ENCODE measurements at places on chromosomes 3 and 15. TPM values are rescaled to one million over a fixed set of nuclear protein-coding genes. Genes with fewer than 3 reads are reported as not detected.
A peak's percentile ranks its signal among the peaks of the same experiment; 100 is the strongest.

DNA sequence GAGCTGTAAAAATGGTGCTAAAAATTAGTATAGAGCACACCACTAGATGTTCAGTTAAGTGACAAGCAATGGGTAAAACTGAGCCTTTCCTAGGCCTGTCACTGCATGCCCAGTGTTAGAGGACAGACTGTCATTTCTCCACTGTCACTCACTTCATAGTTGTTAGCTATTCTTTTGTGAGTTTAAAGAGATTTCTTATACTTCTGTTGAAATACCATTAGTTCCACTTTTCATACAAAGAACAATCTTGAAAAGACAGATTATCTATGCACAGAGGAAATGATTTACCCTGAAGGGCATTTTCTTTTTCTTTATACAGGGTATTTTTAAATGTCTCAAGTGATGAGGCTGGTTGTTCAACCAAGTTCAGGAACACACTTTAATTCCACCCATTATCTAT, 28.3 kb upstream of the CHMP2B start:
- DNase-seq = no peak

DNA sequence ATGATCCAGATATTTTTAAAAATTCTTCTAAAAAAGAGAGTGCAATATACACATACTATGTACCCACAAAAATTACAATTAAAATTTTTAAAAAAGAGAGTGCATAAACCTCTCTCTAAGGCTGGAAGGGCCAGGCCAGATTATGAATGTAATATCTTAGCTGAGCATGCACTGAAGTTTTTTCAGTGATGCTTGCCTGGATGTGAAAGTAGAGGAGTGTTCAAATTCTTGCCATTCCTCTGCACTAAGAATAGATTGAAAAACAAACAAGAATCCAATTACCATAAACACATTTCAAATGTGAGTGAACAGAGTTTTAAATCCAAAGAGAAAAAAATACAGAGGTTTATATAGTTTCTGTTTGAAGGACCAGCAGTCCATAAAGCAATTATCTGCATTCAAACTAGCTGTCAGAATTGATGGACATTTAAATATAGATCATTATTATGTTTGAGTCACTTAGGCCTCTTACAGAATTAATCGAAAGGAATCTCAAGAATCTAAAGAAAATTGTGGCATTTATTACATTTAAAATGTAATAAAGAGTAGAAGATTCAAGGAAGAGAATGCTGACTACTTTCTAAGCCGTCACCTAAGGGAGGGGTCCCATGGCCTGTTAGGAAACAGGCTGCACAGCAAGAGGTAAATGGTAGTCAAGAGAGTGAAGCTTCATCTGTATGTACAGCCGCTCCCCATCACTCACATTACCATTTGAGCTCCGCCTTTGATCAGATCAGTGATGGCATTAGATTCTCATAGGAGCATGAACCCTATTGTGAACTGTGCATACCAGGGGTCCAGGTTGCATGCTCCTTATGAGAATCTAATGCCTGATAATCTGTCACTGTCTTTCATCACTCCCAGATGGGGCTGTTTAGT, 159.3 kb upstream of the MDFIC2 start:
- DNase-seq = peak; percentile 6

DNA sequence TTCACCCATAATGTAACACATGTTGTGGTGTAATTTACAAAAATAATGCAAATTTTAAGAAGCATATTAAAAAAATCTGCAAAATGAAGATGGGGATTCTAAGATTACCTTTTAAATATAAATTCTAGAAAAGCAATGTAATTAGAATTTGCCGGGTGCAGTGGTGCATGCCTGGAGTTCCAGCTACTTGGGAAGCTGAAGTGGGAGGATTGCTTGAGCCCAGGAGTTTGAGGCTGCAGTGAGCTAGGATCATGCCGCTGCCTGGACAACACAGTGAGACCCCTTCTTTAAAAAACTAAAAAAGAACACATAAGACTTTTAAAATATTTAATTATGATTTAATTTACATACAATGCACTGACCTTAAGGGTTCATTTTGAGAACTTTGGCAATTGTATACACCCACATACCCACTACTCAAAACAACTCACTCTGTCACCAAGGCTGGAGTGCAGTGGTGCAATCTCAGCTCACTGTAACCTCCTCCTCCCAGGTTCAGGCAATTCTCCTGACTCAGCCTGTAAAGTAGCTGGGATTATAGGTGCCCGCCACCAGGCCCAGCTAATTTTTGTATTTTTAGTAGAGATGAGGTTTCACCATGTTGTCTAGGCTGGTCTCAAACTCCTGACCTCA, 134.0 kb upstream of the TBL1XR1 start:
- no peak for DNase-seq

Gene IL17RE
- polyA plus RNA-seq = 2.0 TPM

DNA sequence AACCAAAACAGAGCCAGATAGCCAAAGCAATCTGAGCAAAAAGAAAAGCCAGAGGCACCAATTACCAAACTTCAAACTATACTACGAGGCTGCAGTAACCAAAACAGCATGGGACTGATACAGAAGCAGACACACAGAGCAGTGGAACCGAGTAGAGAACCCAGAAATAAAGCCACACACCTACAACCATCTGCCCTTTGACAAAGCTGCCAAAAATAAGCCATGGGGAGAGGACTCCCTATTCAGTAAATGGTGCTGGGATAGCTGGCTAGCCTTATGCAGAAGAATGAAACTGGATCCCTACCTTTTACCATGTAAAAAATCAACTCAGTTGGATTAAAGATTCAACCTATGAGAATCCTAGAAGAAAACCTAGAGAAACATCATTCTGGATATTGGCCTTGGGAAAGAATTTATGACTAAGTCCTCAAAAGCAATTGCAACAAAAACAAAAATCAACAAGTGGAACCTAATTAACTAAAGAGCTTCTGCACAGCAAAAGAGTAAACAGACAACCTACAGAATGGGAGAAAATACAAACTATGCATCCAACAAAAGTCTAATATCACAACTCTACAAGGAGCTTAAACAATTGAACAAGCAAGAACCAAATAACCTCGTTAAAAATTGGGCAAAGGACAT, 95.1 kb downstream of the APBA2 start:
- no peak for DNase-seq

Gene B4GALT4
- 32.6 TPM for polyA plus RNA-seq

- no peak for DNase-seq
Measured at GRCh38 chr15:87935583-87935982, 321.0 kb downstream of the NTRK3 start.

Gene EIF4E3
- polyA plus RNA-seq = 2.5 TPM

GRCh38 chr15:67564968-67565345, 22.5 kb downstream of the MAP2K5 start:
- DNase-seq = no peak

DNA sequence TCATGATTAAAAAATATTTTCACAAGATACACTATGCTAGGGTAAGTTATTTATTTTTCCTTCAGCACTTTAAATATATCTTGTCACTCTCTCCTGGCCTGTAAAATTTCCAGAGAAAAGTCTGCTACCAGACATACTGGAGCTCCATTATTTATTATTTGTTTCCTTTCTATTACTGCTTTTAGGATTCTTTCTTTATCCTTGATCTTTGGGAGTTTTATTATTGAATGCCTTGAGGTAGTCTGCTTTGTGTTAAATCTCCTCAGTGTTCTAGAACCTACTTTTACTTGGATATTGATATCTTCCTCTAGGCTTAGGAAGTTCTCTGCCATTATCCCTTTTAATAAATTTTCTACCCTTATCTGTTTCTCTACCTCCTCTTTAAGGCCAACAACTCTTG, 142.0 kb upstream of the TGFBR2 start:
- DNase-seq = no peak

DNA sequence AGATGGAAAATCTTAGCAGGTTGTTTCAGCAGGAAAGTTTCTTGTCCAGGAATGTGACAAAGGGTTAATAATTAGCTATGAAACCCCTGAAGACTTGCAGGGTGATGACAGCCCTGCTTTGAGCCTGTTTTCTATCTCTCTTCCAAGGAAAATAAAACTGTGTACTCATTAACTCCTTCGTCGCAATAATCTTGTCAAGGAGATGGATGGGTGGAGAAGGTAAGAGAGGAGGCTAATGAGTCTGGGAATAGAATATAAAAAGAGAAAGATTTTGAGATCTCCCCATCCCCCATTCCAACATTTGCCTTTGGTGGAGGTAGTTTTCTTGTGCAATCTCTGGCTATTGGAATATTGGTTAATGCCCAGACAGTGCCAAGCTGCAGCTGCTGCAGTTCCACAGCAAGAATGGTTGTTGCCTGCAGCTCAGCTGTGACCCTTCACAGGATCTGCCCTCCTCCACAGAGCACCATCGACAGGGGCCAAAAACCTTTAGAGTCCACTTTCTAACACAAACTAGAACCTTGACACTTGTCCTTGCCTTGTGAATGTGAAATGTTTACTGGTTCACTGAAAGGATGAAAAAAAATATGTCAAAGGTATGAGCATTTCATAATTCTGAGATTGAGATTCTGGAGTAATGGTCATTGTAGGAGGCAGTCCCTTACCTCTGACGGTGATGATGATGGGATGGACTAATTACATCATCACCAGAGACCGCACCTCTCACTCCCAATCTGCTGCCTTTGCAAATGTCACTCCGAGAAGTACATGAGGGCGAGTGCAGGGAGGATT, 4.2 kb upstream of the LRIG1 start:
- DNase-seq = no peak

DNA sequence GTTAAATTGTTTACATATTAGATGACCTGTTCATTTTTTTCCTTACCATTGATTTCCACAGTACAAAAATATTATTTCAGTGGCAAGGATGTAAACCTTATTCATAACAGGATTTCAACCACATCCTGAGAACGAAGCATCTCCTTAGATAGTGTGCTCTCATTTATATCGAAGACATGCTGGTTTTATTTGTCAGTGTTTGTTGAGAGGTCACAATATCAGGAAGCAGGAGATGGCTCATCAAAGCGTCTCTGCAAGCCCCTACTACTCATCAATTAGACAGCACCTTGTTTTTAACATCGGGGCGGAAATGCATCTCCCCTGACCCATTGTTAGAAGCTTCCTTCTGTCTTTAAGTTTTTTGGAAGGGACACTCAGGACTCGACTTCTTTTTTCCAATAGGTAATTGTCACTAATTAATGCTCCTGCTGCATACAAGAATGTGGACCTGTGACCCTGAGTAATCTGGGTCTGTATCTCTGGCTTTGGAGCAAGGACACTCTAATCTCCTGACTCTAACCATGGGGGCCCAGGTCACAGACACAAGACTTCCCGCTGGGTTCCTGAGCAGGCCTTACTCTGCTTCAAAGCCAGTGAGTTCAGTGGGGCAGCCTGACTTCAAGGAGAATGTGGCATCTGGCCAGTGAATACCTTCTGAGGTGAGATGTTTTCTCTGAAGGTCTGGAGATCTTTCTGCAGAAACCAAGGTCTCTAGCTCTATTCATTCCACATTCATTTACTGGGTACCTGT, 50.3 kb downstream of the MECOM start:
- no peak for DNase-seq

Gene GABRR3
- polyA plus RNA-seq = not detected

DNA sequence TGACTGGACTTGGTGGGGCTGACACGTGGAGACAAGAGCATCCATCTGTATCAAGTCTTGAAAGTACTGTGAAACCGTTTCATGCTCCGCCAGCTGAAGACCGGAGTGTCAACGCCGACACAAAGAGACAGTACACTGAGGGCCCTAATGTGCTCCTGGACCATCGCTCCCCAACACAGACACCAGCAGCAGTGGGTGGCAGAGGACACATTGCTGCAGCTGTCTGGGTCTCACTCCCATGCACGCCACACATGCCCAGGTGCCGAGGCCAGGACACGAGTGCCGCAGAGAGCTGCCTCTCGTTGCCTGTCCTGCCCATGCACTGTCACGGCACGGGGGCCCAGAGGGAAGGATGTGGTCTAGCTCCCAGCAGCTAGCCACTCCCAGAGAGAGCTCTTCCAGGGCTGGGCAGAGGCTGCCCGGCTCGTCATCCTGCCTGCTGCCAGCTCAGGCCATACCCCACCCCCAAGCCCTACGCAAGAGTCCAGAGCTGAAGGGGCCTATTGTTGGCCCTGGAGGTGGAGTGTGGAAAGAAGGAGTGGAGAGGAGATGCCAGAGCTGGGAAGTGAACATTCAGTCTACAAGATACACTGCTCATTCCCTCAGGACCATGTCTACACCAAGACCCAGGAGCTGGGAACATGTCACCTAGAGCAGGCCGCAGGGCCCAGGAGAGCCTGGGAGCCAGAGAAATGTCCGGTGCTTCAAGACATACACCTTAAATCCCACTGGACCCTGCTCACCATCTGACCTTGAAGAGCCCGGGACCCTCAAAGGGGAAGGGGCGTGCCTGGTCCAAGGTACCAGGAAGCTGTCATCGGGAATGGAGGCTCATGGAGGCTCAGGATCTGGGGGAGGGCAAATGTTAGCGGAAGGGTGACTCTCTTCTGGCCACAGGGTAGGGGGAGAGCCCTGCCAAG, 7.7 kb downstream of the TNK2 start:
- no peak for DNase-seq

GRCh38 chr15:23503576-23503975, 56.5 kb upstream of the GOLGA6L2 start:
- no peak for DNase-seq

Gene SETD2
- polyA plus RNA-seq = 30.8 TPM

- no peak for DNase-seq
Measured at GRCh38 chr15:91769894-91770293, 83.6 kb upstream of the SLCO3A1 start.

DNA sequence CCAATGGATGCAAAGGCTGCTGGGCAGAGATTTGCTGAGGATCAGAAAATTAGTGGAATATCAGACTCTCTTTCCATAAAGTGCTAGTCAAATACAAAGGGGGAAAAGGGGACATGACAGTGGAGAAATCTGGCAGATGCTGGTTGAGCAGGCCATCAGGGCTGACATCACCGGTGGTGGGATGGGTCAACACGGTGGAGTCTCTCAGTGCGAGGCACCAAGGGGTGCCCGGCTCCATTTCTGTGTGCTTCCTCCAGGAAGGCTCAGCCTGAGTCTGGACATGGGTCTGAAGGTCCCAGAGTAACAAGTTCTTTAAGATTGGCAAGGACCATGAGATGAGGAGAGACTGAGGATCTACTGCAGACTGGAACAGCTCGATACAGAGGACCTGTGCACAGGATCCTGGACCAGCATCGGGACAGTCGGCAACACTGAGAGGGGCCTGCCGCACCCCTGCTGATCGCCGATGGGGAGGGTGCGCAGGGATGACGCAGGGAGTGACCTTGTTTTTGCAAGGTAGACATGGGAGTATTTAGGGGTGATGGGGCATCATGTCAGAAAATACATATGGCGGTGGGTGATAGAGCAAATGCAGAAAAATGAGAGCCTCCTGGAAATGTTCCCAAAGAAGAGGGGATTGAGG, 92.7 kb downstream of the SEC22A start:
- no peak for DNase-seq

GRCh38 chr3:85304360-85304964, 345.7 kb downstream of the CADM2 start:
- no peak for DNase-seq

- DNase-seq = no peak
Measured at GRCh38 chr3:69239063-69239462, 116.7 kb upstream of the LMOD3 start.

DNA sequence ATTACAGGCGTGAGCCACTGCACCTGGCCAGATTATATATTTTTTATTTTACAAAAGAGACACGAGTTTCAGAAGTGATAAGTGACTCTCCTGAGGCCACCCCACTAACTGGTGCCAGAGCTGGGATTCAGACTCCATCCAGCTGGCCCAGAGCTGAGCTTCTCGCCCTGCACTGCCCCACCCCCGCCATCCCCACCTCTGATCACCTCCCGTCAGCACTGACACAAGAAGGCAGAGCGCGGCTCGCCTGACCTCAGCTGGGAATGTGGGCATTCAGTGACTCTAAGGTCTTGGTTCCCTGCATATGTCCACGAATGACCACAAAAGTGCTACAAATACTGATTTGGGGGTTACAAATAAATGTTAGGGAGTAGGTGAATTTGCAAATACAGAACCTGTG, 56.1 kb upstream of the GALNT15 start:
- DNase-seq = no peak

All from AG04450 (cell line).